T-cell (primary cell): ENCODE measurements at places on chromosomes 3 and 15.

GRCh38 chr3:46908294-46908985, 30.9 kb downstream of the PTH1R start:
- H3K4me1 ChIP-seq: peaks cover 14% of the 10 kb centered on the region
- H3K4me3 ChIP-seq: no peak overlapping the region
- peaks cover 21% of the 10 kb centered on the region for H3K27me3 ChIP-seq
- H3K36me3 ChIP-seq: no peaks in the 10 kb centered on the region
- no peak for DNase-seq
- no peak overlapping the region for H3K27ac ChIP-seq

- no peaks in the 10 kb centered on the region for H3K27me3 ChIP-seq
- no peaks in the 10 kb centered on the region for H3K4me1 ChIP-seq
- H3K36me3 ChIP-seq: no peaks in the 10 kb centered on the region
- H3K27ac ChIP-seq: no peak overlapping the region
- no peak for DNase-seq
Measured at GRCh38 chr3:71809321-71810026, 24.5 kb upstream of the PROK2 start.

GRCh38 chr3:126113733-126114442, 30.0 kb upstream of the SLC41A3 start:
- DNase-seq: no peak
- H3K27ac ChIP-seq: no peak overlapping the region
- no peaks in the 10 kb centered on the region for H3K36me3 ChIP-seq
- H3K4me3 ChIP-seq: no peak overlapping the region

GRCh38 chr15:42490291-42490670, 660 bp downstream of the ZNF106 start:
- no peak for DNase-seq
- peaks cover 24% of the 10 kb centered on the region for H3K4me1 ChIP-seq
- H3K36me3 ChIP-seq: no peaks in the 10 kb centered on the region
- H3K4me3 ChIP-seq: peak overlapping the region; percentile 100
- no peaks in the 10 kb centered on the region for H3K27me3 ChIP-seq

- no peak overlapping the region for H3K27ac ChIP-seq
- no peak for DNase-seq
- peaks cover 2% of the 10 kb centered on the region for H3K27me3 ChIP-seq
- no peak overlapping the region for H3K4me3 ChIP-seq
Measured at GRCh38 chr3:180571831-180572598, 29.9 kb upstream of the TTC14 start.

DNA sequence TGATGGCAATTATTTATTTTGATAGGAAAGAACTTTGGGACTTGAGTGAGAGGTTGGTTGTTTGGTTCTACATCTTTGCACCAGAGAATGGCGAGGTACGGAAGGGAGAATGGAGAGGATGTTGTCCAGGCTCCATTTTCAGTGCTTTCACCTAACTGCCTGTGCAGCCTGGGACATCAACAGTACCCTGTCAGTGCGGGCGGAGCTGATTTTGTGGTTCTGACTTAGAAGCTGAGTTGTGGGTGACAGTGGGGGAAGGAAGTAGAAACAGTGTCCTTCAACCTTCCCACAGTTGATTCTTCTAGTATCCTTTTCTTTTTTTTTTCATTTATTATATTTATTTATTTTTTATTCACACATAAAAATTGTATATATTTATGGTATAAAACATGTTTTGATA, 95.3 kb downstream of the TIGIT start:
- H3K4me1 ChIP-seq: peaks cover 14% of the 10 kb centered on the region
- DNase-seq: peak; percentile 22
- no peak overlapping the region for H3K27ac ChIP-seq
- H3K4me3 ChIP-seq: no peak overlapping the region
- no peaks in the 10 kb centered on the region for H3K36me3 ChIP-seq

- no peaks in the 10 kb centered on the region for H3K36me3 ChIP-seq
- H3K27me3 ChIP-seq: peaks cover 12% of the 10 kb centered on the region
- H3K27ac ChIP-seq: no peak overlapping the region
- no peak overlapping the region for H3K4me3 ChIP-seq
- no peaks in the 10 kb centered on the region for H3K4me1 ChIP-seq
- DNase-seq: no peak
Measured at GRCh38 chr15:28004143-28005003, 94.7 kb downstream of the OCA2 start.

DNA sequence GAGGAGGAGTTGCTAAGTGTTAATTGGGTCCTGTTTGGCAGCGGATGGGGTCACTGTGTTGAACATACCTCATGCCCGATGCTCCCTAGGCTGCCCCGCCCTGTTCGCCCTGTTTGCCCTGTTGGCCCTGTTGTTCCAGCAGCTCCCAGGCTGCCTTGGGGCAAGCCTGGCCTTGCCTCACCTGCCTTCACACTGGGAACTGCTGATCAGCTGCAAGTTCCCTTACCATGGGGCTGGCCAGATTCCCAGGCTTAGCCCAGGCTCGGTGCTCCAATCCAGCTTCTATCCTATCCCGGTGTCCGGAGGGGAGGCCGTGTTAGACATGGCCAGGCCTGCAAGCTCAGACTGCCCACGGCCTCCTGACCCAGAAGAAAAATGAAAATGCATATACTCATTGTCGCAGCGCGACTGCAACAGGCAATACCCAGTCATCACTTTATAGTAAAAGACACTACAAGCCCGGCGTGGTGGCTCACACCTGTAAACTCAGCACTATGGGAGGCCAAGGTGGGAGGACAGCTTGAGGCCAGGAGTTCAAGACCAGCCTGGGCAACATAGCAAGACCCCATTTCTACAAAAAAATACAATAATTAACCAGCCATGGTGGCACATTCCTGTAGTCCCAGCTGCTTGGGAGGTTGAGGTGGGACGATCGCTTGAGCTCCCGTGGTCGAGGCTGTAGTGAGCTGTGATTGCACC, 42.9 kb upstream of the ZNF710 start:
- no peak for DNase-seq
- no peak overlapping the region for H3K4me3 ChIP-seq
- H3K4me1 ChIP-seq: no peaks in the 10 kb centered on the region
- no peaks in the 10 kb centered on the region for H3K36me3 ChIP-seq
- no peak overlapping the region for H3K27ac ChIP-seq

- no peak overlapping the region for H3K4me3 ChIP-seq
- H3K27me3 ChIP-seq: peaks cover 23% of the 10 kb centered on the region
- H3K27ac ChIP-seq: no peak overlapping the region
- no peak for DNase-seq
- H3K4me1 ChIP-seq: no peaks in the 10 kb centered on the region
Measured at GRCh38 chr3:138468886-138469285, 34.5 kb downstream of the ESYT3 start.

DNA sequence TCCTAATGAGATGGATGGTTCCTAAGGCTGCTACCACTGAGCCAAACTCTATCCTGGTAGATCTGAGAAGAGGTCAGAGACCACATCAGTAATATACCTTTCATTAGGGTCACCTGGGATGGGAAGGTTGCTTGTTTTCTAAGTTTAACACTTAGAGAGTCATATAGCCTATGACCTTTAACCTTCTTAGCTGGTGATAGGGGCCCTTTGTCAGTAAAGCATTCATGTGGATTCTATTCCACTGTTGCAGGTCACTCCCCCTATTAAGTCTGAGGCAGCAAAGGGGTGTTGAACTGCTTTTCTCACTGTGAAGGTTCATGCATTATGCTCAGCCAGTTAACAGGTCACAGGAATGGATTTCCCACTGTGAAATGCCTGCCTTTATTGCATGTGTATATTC, 6.1 kb upstream of the ZNF609 start:
- H3K4me3 ChIP-seq: no peak overlapping the region
- DNase-seq: no peak
- H3K27me3 ChIP-seq: no peaks in the 10 kb centered on the region
- no peak overlapping the region for H3K27ac ChIP-seq
- H3K4me1 ChIP-seq: peaks cover 13% of the 10 kb centered on the region

DNA sequence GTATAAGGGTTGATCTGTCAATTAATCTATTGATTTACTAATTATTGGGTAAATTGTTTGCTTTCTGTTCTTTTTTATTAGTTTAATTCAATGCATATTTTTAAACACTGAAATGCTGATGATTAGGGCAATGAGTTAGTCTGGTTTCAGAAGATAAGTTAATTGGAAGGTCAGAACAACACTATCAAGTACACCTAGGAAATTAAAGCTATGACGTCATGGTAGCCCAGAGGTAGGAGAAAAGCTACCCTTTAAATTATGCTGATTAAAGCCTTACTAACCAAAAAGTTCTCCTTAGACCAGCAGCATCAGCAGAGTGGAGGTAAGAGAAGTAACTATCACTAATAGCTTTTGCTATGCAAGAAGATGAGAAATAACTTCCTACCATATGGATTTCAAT, 770.4 kb upstream of the ARPP21 start:
- no peaks in the 10 kb centered on the region for H3K36me3 ChIP-seq
- no peaks in the 10 kb centered on the region for H3K27me3 ChIP-seq
- H3K27ac ChIP-seq: no peak overlapping the region

GRCh38 chr15:34808016-34808415, 12.7 kb upstream of the ACTC1 start:
- H3K4me1 ChIP-seq: no peaks in the 10 kb centered on the region
- DNase-seq: no peak
- H3K36me3 ChIP-seq: no peaks in the 10 kb centered on the region

DNA sequence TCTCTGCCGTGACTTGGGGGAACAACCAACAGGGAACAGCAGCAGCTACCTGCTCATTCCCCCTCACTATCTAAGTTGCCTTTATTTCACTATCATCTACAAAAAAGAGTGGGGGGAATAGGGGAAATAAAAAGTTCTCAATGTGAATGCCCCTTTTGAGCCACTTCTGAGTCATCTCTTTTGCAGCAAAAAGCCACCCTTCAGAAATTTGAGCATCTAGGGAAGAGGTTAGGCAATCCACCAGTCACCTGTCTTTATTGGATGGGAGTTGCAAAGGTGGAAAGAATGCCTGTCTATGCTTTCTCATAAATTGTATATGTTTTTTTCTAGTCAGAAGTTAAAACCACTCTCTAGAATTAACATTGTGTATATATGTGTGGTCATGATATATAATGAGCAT, 41.1 kb downstream of the GPD1L start:
- no peaks in the 10 kb centered on the region for H3K27me3 ChIP-seq
- no peaks in the 10 kb centered on the region for H3K4me1 ChIP-seq
- no peak for DNase-seq
- no peak overlapping the region for H3K4me3 ChIP-seq
- H3K27ac ChIP-seq: no peak overlapping the region
